ENCODE measurements at places on chromosomes 1 and 21.
A peak's percentile ranks its signal among the peaks of the same experiment; 100 is the strongest.

DNA sequence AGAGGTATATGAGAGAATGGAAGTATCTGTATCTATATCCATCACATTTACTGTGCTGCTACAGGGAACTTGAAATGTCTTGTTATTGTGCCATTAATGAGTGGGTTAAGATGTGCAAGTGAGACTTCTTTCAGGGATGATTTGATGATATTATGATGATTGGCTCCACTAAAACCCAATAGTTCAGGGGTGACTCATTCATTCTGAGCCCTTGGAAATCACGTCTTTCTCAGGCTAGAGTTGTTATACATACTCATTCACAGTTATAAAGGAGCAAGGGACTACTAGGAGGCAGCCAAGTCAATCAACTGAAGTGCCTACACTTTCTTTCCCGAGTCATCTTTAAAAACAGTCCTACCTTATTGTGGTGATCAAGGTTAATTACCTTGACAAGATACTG, 1109.8 kb upstream of the B3GALT2 start:
- no peak for DNase-seq

DNA sequence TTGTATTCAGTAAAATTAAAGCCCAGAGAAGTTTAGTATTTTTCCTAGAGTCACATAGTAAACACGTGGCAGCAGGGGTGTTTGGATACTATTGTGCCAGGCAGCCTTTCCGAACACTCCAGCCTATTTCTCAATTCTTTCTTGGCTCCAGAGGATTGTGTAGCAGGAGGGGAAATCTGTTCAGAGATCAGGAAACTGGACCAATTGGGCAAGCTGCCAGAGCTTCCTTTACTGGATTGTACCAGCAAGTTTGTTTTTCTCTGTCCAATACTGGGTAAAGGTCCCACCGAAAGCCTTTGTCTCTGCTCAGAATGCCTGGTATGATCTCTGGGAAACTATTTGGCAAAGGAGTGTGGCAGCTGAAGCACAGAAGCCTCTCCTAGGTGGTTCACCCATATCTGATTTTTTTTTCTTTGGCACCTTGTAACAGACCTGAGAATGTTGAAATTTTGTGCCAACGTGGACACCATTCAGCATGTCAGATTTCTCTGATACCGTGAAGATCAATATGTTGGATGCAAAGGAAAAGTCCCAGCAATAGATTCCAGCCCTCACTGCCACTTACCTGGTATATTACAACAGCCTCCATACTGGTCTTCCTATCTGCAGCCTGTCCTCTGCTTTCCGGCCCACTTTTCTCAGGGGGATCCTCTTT, 126.2 kb downstream of the FGGY start:
- no peak for DNase-seq

GRCh38 chr1:231612393-231613089, 14.0 kb upstream of the DISC1 start:
- DNase-seq = peak; percentile 68

DNA sequence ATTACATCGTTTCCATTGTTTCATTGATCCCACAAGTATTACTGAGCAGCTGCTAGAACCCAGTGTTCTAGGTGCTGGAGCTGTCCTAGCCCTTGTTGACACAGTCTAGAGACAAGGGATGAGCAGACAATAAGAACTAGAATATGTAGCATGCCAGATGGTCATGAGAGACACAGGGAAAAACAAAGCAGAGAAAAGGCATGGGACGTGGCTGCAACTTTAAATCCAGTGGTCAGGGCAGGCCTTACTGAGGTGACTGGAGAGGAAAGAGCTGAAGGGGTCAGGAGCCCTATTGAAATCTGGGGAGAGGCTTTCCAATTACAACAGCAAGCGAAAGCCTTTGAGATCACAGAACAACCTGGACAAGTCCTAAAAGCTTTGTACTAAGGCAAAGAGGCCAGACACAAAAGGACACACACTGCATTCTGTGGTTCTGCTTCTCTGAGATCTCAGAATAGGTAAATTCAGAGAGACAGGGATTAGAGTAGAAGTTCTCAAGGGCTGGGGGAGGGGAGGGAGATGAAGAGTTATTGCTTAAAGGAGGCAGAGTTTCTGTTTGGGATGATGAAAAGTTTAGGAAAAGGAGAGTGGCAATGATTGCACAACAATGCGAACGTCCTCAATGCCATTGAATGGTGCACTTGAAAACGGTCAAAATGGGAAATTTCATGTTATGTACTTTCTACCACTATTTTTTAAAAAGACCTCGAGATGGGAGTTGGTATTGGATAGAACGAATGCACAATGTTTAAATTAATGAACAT, 467.4 kb upstream of the VAMP3 start:
- DNase-seq = no peak

DNA sequence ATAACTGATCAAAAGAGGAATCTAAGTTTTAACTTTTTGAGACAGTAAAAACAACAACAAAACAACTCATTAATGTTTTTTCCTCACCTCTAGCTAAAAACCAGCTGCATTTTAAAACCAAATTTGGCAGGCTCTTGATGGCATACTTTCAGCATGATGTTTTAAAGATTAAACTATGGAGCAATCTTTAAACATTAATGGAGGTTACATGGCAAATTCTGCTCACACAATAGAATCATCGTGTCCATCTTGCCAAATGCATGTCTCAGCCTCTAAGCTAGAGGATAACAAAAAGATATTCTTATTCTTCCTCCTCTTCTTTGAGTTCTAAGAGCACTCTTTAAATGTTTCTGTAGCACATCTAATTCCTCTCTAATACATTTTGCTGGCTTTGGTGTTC, 579.8 kb upstream of the PKN2 start:
- DNase-seq = no peak

DNA sequence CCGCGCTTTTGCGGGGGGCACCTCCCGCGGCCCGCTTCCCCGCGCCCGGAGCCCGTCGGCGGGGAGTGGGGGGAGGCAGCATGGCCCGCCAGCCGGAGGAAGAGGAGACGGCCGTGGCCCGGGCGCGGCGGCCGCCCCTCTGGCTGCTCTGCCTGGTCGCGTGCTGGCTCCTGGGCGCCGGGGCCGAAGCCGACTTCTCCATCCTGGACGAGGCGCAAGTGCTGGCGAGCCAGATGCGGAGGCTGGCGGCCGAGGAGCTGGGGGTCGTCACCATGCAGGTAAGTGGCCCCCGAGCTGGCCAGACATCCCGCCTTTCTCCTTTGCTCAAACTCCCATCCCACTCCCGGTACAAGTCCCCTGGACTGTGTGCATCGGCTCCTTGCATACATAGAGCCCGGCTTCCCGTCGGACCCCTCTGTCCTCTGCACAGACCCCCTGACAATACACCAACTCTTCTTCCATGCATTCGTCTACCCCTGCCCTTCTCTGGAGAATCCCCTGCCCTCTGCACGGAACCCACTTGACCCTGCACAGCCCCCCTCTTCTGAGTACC, 812 bp downstream of the CACHD1 start:
- DNase-seq = no peak

GRCh38 chr21:42590431-42591131, 62.8 kb upstream of the PDE9A start:
- peak; percentile 17 for DNase-seq

- DNase-seq = no peak
These were observed 3.6 kb upstream of the BACH1 start for GRCh38 chr21:29295066-29295650.

DNA sequence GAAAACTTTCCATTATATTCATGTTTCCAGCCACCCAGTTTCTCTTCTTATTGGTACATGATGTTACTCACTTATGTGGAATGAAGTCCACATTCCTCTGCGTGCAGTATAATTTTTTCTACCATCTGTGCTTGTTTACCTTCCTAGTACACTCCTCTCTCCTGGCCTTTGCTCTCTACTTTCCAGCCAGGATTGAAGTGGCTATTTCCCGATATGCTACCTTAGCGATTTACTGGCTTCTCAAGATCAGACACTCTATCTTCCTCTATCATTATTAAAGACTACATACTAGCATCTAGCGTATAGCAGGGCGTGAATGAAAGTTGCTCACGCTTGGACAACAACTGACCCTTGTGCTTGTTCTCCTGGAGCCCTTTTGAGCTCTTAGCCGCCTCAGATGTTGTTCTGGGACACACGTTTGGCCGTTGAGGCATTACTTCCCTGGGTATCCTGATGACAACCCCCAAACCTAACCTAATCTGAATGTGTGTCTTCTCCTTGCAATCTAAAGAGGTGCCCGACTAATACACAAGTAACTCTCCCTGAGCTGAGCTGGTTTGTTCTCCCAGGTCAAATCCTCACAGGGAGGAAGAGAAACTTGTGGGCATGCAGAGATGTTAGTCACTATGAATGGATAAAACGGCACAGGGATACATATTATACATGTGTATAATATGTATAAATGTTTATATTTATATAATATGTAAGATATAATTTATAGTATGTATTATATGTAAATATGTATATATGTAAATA, 13.4 kb upstream of the MTARC2 start:
- DNase-seq = no peak

DNA sequence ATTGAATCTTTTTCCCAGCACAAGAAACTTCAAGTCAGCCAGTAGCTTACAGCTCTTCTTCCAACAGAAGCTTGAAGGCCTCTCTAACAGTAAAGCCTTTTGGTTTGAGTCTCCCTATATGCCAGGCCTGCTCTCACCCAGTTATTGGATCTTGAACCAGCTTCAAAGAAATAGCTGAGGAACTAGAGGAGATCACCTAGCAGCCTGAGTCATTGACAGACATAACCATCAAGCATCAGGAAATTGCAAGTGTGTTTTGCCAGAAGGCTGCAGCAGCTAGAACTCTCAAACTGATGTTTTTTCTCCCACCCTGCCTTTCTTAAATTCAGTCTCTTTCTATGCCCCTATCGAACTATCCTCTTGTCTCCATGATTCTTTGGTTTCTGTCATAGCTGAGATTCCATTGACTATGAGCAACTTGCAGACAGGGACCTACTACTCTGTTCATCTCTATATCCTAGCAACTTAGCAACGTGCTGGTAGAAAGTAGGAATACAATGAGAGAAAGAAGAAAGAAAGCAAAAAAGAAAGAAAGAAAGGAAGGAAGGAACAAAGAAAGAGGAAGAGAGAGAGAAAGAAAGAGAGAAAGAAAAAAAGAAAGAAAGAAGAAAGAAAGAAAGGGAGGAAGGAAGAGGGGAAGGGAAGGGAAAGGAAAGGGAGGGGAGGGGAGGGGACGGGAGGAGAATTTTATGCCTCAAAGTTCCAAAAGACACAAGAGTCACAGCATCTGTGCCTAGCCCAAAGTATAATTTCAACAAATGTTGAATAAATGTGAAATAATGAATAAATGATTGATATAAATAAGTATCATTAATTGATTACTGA, 60.0 kb upstream of the FGGY start:
- no peak for DNase-seq

GRCh38 chr1:228838717-228839500, 103.6 kb downstream of the RHOU start:
- no peak for DNase-seq

DNA sequence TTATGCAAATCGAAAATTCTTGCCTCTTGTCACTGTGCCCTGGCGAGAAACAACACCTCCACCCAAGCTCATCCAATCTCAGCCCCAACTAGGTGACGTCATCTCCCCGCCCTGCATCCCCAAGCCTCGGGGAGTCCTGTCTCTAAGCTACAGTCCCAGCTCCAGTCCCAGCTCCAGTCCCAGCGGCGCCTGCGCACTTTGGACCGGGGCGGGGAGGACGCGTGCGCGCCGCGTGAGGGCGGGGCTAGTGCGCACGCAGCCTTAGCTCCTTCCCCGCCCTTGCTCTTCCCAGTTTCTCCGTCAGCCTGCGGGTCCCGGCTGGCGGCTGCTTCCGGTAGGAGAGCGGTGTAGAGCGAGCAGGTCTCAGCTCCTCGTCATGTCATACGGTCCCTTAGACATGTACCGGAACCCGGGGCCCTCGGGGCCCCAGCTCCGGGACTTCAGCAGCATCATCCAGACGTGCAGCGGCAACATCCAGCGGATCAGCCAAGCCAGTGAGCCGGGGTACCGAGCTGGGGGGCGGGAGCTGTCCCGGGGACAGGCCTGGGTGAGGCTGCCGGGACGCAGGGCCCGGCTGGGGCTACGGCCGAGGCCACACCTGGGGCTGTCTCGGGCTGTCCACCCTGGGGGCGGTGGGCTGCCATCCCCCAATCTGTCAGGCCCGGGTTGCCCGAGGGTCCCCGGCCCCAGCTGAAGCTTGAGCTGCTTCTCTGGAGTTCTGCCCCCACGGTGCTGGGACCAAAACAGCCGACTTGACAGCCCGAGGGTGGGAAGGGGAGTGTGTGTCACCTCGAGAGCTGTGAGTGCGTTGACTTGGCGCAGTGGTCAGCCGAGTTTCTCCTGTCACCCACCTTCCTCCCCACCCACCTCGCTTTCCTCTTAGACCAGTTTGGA, at the start of gene STX12:
Gene STX12, plus strand, starts transcription at position 288 of the 894 bp plus-strand sequence. Its CDS starts 89 bp downstream, at position 377.
- peak; percentile 97 for DNase-seq

DNA sequence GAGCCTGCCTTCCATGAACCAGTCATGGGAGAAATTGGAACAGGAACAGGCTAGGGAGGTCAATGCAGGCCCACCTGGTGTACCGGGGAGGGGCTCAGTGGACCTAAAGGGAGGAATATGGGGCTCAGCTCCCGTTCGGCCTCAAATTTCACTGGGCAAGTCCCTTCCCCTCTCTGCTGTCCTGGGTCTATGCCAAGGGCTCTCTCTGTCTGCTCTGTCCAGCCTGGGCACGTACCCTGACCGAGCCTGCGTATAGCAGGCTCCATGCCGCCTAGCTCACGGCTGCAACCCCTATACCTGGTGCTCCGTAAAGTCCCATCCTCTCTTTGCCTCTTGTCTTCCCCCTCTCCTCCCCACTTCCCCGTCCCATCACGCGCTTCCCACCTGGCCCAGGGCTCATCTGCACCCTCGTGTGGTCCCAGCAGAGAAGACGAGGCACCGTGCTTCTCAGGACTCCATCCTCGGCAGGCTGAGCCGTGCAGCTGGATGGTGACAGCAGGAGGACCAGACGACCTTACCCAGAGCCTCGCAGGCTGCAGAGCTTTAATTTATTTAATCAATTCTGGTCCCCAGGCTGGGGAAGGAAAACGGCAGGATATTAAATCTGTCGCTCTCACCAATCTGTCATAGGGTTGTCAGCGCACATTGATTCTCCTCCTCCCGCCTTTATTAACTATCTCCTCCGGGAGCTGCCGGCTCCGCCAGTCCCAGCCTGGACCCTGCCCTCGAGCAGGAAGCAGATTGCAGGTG, 25.0 kb upstream of the DISP3 start:
- DNase-seq = no peak

- DNase-seq = no peak
These were observed 2.6 kb downstream of the TXLNA start for GRCh38 chr1:32182060-32182459.

GRCh38 chr1:156612666-156613065, 6.5 kb upstream of the HAPLN2 start:
- DNase-seq = no peak

GRCh38 chr1:209405183-209405814, 178.2 kb upstream of the CAMK1G start:
- no peak for DNase-seq

- no peak for DNase-seq
These were observed 1.6 kb upstream of the SCNN1D start for GRCh38 chr1:1278620-1279019.

- no peak for DNase-seq
These were observed 24.4 kb upstream of the TSPEAR start for GRCh38 chr21:44735821-44736220.

Data from hematopoietic multipotent progenitor cell treated with erythropoietin and hydrocortisone succinate and interleukin-3 and kit ligand, for 6 days (in vitro differentiated cells).